NCI-H510A treated with DMSO at 0.1 percent for 48 hours (cell line): ENCODE measurements at places on chromosomes 2 and 18.

DNA sequence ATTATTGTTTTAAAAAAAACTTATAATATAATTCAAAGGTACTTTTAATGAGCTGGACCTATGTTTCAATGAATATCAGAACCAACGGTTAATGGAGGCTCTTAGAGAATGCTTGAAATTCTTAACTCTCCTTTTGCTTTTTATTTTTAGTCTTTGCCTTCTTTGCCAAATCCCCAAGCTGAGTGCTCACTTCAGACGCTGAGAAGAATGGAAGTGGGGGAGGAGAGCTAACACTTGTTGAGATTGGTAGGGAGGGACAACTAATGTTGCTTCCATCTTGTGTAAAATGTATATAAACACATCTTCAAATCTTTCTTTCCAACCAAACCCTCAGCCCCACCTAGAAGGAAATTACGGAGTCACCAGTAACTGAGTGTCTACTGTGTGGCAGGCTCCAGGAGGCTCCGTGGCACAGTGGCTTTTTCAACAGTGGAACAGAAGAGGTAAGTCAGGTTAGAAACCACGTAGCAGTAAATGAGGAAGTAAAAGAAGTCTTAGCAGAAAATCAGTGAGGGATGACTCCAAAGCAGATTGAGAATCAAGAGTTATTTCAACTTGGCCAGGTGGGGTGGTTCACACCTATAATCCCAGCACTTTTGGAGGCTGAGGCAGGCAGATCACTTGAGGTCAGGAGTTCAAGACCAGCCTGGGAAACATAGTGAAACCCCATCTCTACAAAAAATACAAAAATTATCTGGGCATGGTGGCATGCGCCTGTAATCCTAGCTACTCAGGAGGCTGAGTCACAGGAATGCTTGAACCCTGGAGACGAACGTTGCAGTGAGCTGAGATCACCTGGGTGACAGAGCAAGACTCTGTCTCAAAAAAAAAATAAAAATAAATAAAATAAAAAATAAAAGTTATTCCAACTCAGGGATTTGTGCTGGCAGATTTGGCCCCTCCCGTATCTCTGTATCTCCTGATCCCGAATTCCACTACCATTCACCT is 45.0 kb upstream of the CREB1 start:
- DNase-seq: no peak

GRCh38 chr2:105391763-105392662 is 6.8 kb downstream of the FHL2 start:
- DNase-seq: no peak

- DNase-seq: no peak
Measured at GRCh38 chr2:231632559-231633142, 40.0 kb downstream of the TEX44 start.

GRCh38 chr2:105254531-105255210 is 13.1 kb downstream of the GPR45 start:
- DNase-seq: no peak

GRCh38 chr2:98926601-98927000 is 9.4 kb downstream of the CRACDL start:
- DNase-seq: no peak

DNA sequence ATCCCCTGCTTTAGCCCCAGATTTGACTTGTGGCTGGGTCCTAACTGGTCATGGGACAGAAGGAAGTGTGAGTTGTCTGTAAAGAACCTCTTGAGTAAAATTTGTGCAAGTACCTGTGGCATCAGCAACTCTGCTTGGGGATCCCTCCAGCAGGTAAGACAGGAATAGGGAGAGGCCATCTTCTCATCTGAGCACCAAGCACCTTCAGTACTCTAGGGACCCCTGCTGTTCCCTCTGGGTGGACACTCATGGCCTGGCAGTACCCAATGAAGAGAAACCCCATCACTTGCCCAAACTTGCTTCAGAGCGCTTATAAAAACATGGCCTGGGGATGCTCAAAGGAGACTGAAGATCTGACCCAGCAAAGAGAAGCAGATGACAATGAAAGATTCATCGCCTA is 297.8 kb downstream of the SP3 start:
- peak; percentile 30 for DNase-seq

DNA sequence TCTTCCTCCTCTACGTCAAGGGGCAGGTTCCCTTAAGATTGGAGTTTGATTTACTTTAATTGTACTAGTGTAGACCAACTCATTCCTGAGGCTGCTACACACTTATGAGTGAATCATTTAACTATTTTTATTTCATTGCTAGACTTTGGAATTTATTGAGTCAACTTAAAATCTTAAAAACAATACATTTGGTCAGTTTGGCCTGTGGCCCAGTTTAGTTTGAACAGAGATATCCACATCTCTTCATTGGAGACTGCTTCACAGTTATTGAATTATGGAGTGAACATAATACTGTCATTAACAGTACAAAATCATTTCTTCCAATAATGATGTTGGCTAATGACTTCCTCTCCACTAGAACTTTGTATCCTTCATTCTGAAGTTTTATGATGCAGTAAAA is 34.5 kb upstream of the STPG4 start:
- no peak for DNase-seq
